ENCODE measurements at places on chromosomes 1 and 21.
A peak's percentile ranks its signal among the peaks of the same experiment; 100 is the strongest.

DNA sequence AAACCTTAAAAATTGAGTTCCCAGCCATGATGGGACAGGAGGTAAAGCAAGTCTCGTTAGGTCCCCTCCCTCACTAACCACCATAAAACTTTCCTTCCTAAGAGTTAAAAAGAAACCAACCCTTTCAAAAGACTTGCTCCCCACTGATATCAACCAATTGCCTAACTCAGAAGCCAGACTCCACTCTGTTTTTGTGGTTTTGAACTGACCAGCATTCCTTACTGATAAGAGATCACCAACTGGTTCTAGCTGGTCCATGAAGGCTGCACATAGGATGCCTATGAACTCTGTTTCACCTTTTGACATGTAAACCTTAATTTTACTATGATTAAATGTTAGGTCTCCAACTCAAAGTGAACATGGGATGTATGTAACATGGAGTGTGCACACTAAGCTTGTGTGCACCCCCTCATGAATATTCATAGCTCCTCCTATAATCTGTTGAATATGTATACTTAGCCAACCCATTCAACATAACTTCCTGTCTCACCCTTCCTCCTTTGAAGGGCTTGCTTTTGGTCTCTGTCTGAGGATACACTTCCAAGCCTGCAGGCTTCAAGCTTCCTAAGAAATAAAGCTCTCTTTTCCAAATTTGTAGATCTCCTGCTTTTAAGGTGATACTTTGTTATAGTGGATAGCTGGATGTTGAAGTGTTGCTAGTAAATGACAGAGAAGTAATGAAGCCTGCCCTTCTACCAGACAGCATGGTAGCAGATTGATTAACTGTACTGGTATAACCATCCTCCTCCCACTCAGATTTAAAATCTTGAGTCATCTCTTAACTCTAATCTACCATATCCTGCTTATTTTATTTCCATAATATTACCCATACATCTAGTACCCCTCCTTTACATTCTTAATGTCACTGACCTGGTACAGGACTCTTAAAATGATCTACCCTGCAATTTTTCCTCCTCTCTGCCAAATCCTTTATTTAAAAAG is 95.6 kb downstream of the ZNF644 start:
- peak; percentile 61 for DNase-seq

DNA sequence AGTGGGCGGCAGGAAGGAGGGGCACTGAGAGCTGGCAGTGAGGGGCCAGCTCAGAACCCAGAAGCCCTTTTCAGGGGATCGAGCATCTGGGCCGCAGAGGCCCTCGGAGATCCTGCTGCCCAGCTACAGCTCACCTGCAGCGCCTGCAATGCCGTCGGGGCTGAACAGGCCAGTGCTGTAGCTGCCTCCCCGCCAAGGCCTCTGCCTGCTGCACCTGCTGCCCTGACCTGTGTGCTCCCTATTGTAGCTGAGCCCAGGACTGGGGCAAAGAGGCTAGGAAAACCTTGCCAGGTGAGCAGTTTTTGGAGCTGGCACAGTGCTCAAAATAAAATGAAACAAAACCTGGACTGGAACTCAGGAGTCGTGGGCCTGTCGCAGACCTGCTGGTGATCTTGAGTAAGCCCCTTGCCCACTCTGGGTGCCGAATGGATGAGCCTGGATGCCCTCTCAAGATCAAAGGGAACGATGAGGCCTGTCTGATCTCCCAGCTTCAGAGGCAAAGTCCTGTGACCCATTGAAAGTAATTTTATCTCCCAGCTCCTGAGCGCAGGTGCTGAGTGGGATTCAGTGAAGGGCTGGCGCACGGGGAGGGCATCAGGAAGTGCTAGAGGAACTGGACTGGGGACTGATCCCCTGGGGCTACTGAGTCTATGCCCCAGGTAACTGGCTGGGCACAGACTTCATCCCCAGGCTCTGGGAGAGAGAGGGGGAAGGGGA is 154.6 kb downstream of the FOXD2 start:
- DNase-seq, result no peak

DNA sequence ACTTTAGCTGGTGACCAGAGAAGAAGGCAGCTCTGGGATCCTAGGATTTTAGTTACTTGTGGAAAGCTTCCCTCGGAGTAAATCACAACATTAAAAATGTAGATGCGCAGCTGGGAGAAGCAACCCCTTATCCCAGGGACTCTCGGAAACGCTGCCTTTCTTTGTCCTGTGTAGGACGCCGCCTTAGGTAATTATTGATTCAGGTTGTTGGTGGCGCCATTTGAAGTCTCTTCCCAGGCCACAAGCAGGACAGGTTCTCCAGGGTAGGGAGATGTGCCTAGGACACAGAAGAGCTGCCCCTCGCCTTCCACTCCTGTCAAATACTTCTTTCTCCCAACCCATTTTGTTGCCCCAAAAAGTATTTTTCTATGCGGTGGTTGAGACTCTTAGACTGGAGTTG is 10.3 kb downstream of the SLC37A1 start:
- DNase-seq, result no peak

DNA sequence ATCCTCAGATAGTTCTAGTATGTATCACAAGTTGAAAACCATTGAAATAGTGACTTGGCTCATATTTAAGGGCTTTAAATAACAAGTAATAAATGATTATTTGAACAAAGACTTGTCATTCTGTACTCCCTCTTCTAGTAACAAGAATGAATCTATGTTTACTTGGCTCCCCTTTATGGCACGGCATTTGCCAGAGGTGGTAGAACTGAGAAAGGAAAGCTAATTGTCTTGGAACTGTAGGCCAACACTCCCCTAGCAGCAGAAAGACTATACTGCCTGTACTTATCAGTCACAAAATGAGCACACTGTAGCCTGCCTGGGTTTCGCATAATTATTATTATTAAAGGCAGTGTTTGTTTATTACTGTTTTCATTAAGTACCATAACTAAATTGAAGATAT is 29.6 kb upstream of the SMYD2 start:
- no peak for DNase-seq
